Aorta (tissue), 5 donors: ENCODE measurements at places on chromosomes 7 and 10.
A peak's percentile ranks its signal among the peaks of the same experiment; 100 is the strongest.

GRCh38 chr7:117715784-117716445 is 157.3 kb downstream of the CTTNBP2 start:
- no peak for DNase-seq

GRCh38 chr7:157616426-157616825 is 279.6 kb downstream of the DNAJB6 start:
- no peak for DNase-seq

DNA sequence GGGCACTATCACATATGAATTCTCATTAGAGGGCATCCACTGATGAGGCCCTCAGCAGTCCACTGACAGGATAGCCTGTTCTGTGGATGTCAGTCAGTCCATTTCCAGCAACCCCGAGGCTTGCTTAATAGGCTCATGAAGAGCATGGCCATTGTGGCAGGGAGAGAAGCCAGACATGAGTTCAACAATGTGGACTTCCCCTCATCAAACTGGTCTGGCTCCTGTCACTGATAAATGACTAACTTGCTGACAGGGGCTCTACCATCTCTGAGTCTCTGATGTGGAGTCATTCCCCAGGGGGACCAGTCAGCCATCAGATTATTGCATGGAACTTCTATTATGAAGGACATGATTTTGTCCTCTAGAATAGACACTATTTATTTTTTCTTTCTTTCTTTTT is 19.8 kb upstream of the TRIL start:
- no peak for DNase-seq

GRCh38 chr10:45053569-45054100 is 52.9 kb downstream of the ZNF22 start:
- DNase-seq: no peak

DNA sequence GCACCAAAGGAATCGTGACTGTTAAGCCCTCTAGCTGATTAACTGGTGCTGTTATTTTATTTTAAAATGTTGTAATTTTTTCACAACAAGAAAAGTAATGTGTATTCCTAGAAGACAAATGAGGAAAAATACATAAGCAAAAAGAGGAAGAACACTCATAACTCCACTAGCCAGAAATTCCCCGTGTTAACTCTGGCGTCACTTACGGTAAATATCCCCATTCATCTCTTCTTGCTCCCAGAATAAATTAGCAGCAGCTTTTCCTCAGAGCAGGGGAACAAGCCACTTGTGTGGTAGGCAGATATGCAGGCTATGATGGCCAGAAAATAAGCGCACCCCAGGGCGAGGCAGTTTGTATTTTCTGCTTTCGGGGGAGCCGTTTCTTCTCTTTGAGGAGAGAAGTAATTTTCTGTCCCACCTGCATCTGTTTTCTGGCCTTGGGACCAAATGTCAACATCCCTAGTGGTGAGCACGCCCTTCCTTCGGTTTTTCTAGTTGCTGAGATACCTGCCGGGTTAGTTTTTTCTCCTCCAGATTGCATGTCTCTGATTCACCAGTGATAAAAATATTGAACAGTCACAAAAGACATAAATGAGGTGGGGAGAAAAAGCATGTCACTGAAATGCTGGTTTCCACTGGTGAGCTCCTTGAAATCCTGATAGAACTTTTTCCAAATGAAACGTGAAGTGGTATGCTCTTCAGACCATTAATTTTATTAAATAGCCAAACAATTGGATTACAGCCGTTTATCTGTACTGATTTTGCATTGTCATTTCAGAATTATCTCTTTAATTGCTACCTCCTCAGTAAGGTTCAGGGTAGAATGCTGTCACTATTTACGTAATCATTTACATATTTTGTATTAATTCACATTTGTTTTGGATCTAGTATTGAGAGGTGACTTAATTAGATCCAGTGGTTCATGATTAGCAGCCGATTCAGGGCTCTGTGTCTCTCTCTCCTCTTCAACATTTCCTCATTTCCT is 268.1 kb downstream of the CAMK1D start:
- no peak for DNase-seq

GRCh38 chr7:85525676-85526075 is 338.8 kb upstream of the SEMA3D start:
- no peak for DNase-seq

- no peak for DNase-seq
Measured at GRCh38 chr10:124650820-124651401, 93.3 kb downstream of the FAM53B start.

DNA sequence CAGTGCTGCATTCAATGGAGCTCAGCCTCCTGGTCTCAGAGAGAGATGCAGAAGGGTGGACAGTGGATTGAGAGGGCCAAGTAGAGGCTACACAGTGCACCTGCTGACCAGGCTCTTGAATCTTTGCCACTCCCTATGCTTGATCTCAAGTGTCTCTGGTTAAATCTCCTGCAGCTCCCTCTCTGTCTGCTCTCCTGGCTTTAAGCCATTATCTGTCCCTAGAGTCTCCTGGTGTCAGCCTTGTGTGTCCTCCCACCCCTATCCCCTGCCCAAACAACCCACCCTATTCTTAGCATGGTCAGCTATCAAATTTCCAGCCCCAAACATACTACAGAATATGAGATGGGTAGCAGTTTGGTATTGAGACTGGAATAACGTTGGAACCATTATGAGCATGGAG is 479.3 kb upstream of the CELF2 start:
- DNase-seq: no peak

- no peak for DNase-seq
Measured at GRCh38 chr10:33157103-33157502, 177.4 kb downstream of the NRP1 start.

- peak; percentile 31 for DNase-seq
Measured at GRCh38 chr10:80501913-80502521, 35.7 kb upstream of the SH2D4B start.

GRCh38 chr10:70913893-70914240 is 25.5 kb upstream of the PCBD1 start:
- DNase-seq: peak; percentile 53

DNA sequence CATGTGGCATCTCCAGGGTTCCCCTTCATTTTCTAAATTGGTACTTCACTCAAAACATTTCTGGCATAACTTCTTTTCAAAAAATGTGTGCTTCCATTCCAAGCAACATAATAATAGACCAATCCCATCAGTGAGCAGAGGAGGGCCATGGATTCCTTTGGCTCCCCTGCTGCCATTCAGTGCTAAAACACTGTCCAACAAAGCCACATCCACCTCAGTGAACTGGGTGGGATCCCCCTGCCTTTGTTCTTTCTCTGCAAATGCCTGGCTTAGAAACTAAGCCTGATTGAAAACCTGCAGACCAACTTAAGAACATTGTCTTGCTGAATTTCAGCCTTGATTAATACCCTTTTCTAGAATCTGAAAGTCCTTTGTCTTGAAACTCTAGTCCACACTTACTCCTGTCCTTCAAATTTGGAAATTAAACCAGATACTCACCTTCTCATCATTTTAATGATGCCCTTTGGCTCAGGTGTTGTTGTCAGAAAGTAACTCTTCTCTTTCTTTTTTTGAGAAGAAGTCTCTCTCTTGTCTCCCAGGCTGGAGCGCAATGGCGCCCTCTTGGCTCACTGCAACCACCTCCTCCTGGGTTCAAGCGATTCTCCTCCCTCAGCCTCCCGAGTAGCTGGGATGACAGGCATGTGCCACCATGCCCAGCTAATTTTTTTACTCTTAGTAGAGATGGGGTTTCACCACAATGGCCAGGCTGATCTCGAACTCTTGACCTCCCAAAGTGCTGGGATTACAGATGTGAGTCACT is 132.3 kb downstream of the PLXNA4 start:
- no peak for DNase-seq

DNA sequence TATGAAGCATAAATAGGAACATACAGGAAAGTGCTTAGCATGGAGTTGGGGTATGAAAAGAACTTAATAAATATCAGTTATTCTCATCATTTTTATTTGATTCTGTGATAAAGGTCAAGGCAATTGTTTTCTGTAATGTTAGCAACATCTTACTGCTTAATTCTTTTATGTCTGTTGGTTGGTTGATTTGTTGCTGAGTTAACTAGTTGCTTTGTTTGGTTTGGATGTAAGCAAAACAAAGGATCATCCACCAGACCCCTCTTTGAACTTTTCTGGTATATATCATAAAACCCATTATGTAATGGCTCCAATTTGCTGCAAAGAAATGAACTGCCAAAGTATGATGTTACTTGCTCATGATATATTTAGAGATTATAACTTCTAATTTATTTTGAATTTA is 44.5 kb downstream of the CH25H start:
- no peak for DNase-seq

DNA sequence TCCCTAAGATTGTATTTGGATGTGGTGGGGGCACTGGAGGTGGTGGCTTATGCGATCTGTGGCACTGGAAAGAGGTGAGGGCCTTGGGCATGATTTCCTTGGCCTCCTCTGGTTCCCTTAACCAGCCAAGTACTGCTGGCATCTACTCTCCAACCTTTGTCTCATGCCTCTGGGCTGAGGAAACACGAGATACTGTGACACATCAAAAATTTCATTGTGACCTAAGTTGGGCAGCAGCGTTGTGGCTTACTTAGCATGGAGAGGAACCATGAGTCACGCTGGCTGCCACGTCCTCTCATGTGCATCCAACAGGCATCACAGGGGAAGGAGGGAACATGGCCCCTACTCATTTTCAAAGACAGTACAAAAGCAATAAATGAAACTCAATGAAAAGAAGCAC is 29.7 kb upstream of the GSDME start:
- DNase-seq: peak; percentile 84

- no peak for DNase-seq
Measured at GRCh38 chr10:74480778-74481177, 329.8 kb downstream of the ADK start.

DNA sequence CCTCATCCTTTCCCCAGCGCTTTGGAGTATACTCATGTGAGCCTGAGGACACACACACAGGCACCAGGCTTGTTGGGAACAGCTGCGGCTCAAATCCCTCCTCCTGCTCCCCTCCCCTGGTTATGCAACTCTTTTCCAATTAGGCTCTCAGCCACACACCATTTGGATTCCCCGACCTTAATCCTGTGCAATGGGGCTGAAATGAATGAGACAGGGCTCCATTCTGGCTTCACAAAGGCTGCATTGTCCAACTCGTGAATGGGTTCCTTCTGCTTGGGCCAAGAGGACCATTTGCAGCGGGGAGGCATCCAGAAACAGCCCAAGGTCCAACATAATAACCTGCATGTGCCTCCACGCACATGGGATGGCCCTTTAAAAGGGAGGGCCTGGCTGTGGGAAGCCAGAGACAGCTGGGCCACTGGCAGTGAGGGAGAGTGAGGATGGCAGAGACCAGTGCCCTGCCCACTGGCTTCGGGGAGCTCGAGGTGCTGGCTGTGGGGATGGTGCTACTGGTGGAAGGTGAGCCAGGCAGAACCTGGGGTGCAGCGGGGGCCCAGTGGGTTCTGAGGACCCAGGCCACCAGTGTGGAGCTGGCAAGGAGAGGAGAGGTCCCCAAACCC is at the start of gene RGR:
Gene RGR, plus strand, starts transcription at position 403 of the 620 bp plus-strand sequence. Its CDS starts 38 bp downstream, at position 441.
- DNase-seq: no peak

GRCh38 chr10:116112232-116113231 is 160.5 kb downstream of the GFRA1 start:
- no peak for DNase-seq

GRCh38 chr10:95399183-95399582 is 108.4 kb upstream of the PDLIM1 start:
- DNase-seq: no peak

DNA sequence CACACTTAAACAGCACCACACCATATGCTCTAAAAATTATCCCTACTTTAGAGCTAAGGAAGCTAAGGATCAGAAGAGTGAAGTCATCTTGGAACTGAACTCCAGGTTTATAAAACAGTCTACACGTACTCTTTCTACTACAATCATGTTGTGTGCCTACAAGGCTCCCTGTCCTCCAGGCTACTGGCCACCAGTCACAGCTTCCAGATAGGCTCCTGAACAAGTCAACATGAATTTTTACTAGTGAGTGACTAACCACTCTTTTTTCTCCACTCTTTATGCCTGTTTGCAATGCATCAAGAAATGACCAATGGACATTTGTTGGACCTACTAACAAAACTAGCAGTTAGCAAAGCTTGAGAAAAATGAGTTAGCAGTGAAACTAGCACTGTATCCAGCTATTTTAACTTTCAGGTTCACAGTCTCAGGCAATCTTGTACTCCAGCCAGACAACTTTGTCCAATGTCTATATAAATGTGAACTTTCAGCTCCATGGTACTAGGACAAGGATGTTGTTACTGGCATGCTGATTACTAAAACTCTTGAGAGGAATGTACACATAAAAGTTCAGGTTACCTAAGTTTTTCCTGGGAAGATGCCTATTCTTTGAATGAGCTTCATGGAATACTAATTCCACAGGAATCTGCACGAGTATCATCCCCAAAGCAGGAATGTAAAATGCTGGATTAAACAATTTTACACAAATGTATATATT is 180.0 kb downstream of the BTAF1 start:
- no peak for DNase-seq

DNA sequence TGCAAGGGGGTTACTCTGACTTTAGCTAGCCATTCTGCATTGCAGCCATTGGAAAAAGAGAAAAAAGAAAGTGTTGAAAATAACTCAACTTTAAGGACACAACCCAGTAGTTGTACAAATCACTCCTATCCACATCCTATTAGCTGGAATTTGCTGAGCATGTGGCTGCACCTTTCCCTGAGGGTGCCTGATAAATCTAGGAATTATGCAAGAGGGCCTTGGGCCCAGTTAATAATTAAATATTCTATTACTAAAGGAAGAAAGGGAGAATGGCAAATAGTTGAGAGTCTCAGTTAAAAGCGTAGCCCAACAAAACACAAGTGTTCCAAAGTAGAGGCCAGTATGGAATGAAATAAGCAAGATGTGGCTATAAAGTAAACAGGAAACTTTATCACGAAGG is 200.9 kb upstream of the CNTNAP2 start:
- DNase-seq: no peak

DNA sequence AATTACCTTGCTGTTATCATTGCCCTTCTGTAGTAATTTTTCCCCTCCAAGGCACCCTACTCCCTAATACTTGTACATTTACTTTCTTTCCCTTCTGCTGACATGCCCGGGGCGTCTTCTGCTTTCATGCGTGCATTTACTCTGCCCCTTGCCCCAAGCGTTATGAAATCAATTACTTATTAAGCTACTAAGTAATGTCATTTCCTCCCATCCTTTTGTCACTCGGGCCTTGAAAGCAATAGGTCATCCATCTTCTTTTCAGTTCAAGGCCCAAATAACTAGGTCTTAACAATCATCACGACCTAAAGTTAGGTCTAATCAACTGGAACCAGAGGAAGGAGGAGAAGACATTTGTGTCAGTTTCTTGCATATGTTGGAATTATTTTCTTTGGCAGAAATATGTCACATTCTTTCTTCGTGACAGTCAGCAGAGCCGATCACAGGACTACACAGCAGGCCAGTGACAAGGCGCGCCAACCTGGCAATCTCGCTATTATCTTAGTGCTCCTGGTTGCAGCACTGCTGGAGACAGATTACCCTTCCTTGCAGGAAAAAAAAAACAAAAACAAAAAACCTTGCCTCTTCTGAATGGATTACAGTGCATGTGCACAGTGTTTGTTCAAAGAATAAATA is 179.2 kb downstream of the RELN start:
- DNase-seq: no peak

DNA sequence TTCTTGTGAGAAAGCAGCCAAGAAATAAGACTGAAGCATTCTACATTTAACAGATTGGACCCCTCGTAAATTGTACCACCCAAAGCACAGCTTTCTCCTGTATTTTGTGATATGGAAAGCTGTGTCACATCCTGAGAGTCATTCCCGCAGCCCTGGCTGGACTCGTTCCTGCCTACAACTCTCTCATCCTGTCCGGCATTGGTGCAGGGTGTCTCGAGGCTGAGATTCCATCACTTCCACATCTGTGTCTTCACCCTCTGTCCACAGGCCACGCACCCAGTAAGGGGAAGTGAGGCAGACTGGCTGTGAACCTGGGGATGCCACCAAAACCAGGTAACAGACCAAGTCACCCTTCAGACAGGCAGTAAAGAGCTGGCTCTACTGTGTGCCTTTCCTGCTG is 146.2 kb upstream of the KLF6 start:
- no peak for DNase-seq
